ENCODE measurements at places on chromosomes 6 and 20.

GRCh38 chr20:3080939-3081388 lies 3.6 kb downstream of the AVP start:
- DNase-seq, result no peak

GRCh38 chr20:5031206-5031557 lies 29.9 kb upstream of the SLC23A2 start:
- no peak for DNase-seq

GRCh38 chr6:70549327-70549726 lies 17.4 kb upstream of the SDHAF4 start:
- no peak for DNase-seq

- no peak for DNase-seq
These were observed 192.8 kb downstream of the LY86 start for GRCh38 chr6:6781172-6781872.

GRCh38 chr20:12554426-12554825 lies 454.3 kb upstream of the SPTLC3 start:
- no peak for DNase-seq

GRCh38 chr6:56691814-56692213 lies 49.1 kb upstream of the DST start:
- no peak for DNase-seq

DNA sequence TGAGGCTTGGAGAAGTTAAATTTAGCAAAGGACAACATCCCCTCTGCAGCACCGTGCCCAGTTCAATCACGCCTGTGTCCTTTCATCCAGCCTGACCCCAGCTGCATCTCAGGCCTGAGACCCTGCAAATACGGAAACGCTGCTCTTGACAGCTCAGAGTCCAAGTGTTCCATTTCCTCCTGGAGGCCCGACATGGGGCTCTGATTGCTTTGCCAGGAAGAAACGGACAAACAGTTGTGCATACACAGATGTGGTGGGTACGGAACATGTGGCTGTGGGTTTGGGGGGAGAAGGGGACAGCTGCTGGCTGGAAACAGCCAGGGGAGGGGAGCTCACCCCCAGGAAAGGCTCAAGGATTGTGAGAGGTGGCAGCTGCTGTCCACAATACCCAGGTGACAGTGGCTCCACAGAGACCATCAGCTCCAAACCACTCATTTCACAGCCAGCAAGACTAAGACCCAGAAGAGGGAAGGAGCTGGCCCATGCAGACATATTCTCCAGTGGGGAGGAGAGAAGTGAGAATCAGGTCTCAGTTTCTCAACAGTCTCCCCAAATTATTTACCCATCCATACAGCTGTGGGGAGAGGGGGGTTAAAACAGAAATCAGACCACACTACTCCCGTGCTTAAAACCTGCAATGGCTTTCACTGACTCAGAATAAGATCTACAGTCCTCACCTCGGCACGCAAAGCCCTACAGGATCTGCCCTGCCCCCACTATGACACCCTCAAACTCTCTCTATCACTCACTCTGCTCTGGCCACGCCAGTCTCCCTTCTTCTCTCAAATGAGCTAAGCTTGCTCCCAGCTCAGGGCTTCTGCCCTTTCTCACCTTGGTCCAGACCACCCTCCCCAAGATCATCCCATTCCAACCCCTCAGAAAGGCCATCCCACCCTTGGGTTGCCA lies 89.1 kb downstream of the PREX1 start:
- peak; percentile 55 for DNase-seq

- no peak for DNase-seq
These were observed 343 bp downstream of the SNAP91 start for GRCh38 chr6:83708546-83708969.

DNA sequence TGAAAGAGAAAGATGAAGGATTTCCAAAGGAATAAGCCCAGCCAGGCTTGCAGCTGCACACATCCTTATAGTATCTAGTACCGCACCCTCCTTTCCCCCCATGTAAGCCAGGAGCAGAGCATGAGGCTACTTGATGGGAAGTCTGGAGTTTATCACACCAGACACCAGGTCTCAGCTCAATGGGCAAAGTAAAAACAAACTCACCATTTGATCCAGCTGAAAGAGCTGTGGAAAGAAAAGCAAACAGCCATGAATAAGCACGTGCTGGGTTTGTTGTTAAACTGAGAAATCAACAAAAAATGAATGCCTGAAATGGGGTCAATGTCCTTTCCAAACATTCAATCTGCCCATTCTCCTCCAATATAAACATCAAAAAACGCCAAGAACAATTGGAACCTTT lies 50.6 kb upstream of the MAP7 start:
- no peak for DNase-seq

DNA sequence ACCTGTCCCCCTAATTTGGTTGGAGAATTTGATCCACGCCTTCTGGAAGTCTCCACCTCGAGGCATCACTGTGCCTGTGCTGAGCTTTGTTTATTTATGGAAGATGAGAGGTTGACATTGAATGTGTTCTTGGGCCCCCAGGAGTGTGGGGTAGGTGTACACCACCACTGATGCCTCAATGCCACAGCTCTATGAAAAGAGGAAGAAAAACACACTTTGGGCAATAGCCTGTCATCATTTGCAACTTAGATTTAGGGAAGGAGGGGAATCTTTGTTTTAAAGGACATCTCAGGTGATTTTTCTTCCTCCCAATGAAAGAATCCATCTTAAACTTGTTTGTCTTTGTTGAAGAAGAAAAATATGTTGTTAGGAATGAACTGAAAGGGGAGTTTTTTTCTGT lies 42.6 kb downstream of the TBC1D7 start:
- peak; percentile 80 for DNase-seq

- no peak for DNase-seq
These were observed 21.3 kb upstream of the TLDC2 start for GRCh38 chr20:36854348-36855240.

- no peak for DNase-seq
These were observed 39.8 kb downstream of the SNX5 start for GRCh38 chr20:17928633-17929311.

GRCh38 chr6:46380152-46380807 lies 111.0 kb downstream of the RCAN2 start:
- DNase-seq, result no peak

DNA sequence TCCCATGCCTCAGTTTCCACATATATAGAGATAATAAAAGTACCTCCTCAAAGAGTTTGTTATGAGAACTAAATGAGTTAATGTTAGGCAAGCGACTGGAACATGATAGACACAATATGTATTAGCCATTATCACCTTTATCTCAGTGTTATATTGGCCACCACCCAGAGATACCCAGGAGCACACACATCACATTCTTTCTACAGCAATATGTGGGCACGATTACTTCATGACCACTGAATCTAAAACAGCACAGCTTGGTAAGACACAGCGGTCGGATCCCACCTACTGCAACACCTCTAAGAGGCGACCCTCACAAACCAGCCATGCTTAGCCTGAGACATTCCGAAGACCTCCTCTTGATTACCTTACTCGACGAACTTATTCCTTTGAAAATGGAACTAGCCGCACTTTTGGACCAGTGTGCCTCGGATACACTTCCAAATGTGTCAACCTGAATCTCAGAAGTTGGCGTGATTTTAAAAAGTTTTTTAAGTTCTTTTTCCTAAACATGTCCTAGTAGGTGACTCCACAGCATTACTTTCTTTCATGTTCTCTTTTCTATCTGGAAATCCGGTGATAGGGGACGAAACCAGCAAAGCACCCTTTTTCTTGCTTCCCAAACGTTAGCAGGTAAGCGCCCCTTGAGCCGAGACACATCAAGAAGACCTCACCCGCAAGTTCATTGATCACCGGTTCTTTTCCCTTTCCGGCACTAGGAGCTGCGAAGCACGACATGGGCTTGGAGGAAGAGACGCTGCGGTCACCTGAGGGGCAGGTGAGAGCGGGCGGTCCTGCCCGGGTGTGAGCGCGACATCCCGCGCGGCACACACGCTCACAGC lies 923 bp downstream of the GMDS start:
- no peak for DNase-seq

DNA sequence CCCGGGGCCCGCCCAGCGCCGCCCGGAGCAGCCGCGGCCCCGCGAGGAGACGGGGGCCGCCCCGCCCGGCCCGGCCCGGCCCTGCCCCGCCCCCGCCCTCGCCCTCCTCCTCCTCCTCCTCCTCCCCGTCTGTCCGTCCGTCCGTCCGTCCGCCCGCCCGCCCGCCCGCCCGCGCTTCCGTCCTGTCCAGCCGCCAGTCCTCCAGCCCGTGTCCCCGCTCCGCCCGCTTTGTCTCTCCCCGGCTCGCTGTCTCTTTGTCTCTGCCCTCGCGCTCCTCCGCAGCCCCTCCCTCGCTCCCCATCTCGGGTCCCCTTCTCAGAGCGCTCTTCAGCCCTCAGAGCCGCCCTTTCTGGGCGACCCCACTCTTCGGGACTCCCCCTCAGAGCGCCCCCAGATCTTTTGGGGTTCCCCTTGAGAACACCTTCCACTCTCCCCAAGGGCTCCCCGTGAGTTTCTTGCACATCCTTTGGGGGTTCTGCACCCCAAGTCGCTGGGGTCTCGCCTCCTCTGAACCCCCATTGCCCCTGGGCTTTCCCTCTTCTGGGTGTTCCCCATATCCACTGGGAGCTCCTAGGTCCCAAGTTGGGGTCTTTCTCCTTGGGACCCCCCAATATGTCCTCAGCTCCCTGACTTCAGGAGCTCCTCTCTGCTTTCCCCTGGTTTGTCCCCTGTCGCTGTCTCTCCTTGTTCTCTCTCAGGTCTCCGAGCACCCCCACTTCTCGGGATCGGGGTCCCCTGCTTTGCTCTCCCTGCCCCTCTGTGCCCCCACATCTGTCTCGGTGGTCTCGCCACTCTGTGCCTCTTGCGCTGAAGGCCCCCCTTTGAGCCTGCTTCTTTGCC lies 79.5 kb upstream of the MYL9 start:
- DNase-seq, result no peak
